NCI-H187 treated with DMSO at 0.1 percent for 48 hours (cell line): ENCODE measurements at places on chromosomes 7 and 10.

- no peak for DNase-seq
Observed at GRCh38 chr10:5634918-5635317, 31.5 kb downstream of the ASB13 start.

GRCh38 chr7:30285067-30285535, 704 bp downstream of the ZNRF2 start:
- DNase-seq, result no peak

- DNase-seq, result no peak
Observed at GRCh38 chr10:66828957-66829356, 96.9 kb upstream of the LRRTM3 start.

DNA sequence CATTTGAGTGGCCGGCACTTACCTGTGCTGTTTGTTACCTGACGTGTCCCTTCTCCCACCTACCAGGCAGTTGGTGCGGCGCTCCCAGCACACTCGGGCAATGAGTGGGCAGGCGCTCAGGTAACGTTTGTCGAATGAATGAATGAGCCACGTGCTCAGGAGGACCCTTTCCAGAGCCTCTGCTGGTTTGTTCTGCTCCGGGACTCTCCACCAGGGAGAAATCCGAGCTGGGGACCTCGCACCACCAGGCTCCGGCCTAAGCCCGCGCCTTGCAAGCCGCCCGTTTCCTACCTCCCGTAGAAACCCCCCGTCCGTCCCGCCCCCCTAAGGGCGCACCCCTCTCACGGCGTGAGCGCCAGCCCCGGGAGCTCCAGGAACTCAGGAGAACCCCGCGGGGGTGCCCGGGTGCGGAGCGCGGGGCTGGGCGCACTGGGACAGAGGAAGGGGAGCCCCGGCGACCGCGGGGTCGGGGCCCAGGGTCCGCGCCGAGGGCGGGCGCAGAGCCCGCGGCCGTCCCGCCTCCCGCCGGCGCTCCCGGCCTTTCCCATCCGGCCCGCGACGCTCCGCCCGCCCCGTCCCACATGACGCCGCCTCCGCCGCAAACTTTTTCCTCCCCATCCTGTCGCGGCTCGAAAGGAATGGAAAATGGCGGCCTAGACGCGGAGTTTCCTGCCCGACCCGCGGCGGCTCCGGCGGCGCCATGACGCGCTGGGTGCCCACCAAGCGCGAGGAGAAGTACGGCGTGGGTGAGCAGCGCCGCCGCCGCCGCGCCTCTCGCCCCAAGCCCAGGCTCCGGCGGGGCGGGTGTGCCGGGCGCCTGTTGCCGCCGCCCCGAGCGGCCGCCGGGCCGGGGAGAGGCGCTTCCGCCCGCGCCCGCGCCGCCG, at the start of gene DOCK1:
TSS of gene DOCK1 (plus strand) at position 611 of the 884 bp plus-strand sequence. CDS start at position 701, 90 bp downstream.
- DNase-seq, result no peak

DNA sequence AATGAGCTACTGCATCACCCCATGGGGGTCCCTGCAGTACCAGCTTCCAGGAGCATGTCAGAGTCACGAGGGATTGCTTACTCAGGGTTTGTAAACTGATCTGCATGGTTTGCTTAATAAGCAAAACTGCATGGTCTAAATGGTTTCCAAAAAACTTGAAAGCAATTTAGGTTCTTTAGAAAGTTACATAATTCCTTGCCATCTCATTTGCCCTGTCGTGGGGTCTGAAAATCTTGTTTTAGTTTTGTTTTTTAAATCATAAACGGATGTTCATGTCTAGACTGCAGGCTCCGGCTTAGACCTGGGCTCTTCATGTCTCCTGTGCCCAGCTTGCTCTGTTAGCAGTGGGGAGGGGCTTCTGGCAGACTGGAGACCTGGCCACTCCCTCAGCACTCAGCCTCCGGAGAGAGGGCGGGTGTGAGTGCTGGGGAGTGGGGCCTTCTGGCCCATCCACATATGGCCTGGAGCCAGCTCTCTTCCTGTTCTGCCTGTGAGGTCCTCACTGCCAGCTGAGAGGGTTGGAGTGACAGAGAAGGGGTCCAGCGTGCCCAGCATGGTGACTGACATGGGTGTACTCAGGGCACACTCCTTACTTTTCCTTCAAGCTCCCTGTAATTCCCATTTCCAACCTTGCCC, 17.5 kb downstream of the PRF1 start:
- peak; percentile 84 for DNase-seq

DNA sequence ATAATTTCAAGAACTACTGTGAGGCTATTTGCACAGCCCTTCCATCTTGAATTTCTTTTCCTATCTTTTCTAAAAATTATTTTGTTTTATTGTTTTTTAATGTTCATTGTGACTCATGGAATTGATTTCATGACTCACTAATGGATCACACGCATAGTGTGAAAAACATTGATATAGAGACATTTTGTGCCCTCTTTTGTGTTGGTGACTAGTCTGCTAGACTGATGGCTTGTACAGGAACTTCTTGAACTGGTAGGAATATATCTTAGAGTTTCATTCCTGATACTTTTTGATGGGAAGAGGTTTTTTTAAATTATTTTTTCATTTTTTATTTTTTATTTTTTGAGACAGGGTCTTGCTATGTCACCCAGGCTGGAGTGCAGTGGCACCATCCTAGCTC, 12.6 kb upstream of the NOC3L start:
- no peak for DNase-seq

DNA sequence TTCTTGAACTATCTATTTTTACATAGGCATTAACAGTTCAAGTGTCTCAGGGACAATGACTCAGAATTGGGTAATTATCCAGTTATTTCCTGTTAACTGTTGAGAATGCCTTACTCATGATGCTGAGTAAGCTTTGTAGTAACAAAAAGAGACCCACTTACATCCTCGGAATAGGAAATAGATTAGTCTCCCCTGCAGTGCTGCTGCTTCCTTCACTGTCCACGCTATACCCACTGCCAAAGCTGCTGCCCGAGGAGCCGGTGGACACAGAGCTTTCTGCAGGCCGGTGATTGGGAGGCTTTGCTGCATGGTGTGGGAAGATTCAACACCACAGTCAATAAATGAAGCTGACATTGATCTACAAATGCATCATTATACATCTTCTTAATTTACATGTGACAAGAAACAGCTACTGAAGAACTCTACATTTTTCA, 357.1 kb downstream of the PCLO start:
- DNase-seq, result no peak

GRCh38 chr7:65221683-65222082, 152.0 kb upstream of the ZNF92 start:
- DNase-seq, result no peak

DNA sequence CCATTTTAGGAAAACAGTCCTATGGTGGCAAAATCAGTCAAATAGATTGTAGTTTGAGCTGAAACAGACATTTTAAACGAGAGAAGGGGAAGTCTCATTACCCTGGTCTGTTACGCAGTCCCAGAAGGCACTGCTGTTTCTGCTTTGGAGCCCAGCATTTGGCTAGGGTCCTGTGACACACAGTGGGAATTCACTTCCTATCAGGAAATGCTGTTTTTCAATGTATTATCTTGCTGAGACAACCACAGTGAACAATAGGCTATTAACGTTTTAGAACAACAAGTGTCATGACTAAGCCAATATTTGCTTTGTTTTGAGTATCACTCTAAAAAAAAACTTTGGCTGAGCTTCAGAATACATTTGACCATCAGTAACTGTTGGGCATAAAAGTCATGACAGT, 74.1 kb downstream of the ADD3 start:
- no peak for DNase-seq

- no peak for DNase-seq
Observed at GRCh38 chr7:8380130-8380529, 53.3 kb upstream of the NXPH1 start.

DNA sequence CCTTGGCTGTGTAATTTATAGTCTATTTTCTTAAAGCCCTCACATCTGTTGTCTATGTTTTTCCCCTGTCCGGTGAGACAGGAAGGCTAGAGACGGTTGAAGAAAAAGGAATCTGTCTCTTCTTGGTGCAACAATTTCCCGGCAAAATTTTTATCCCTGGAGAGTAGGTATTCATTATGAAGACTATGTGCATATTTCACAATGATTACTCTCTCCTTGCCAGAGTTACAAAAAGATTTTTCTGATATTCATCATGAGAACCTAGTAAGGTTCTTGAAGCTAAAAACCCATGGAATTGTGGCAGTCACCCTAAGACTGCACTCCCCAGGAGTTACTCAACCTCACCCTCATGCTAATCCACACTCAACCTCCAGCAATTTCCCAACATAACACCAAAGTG, 55.0 kb upstream of the GHITM start:
- no peak for DNase-seq

DNA sequence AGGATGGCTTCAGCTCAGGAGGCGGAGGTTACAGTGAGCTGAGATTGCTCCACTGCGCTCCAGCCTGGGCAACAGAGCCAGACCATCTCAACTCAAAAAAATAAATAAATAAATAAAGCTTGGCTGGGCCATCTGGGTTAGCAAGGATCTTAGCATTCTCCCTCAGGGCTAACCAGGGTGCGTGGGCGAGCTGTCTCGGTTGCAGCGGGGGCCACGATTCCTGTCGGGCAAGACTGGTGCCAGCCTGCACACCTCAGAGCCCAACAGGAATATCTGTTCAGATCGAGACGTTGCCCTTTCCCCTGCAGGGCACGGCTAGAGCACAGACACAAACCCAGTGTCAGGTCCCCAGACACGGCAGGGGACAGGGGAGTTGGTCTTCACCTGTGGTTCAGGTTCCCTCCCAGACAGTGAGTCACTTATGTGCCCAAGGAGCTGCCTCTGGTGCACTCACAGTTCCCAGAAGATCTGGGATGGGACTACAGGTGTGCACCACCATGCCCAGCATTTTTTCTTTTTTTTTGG, 75.5 kb upstream of the GTF2I start:
- no peak for DNase-seq
